ENCODE measurements at places on chromosomes 12 and 14.
A peak's percentile ranks its signal among the peaks of the same experiment; 100 is the strongest.

DNA sequence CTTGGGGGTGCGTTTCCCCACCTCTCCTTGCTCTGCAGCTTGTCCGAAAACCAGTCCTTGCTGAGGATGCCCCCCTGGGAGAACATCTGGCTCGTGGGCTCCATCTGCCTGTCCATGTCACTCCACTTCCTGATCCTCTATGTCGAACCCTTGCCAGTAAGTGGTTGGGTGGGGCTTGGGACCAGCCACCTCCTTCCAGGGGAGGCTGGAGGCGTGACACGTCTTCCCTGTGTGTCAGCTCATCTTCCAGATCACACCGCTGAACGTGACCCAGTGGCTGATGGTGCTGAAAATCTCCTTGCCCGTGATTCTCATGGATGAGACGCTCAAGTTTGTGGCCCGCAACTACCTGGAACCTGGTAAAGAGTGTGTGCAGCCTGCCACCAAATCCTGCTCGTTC lies 57.5 kb downstream of the ANAPC7 start:
- DNase-seq, result no peak

GRCh38 chr12:45674181-45674977 lies 55.1 kb upstream of the ARID2 start:
- DNase-seq, result peak; percentile 95

GRCh38 chr12:111841236-111841749 lies 735 bp upstream of the MAPKAPK5 start:
- DNase-seq, result peak; percentile 17

DNA sequence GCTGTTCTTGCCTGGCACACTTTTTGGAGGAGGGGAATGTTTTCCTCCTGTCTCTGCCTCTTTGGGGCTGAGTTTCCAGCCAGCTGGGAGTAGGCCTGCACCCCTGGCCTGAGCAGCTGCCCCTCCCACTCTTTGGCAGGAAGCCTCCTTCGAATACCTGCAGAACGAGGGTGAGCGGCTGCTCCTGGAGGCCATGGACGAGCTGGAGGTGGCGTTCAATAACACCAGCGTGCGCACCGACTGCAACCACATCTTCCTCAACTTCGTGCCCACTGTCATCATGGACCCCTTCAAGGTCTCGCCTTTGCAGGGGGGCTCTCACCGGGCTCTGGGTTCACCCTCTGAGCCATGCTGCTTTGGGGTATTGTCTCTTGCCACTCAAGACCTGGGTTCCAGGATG lies 69.4 kb downstream of the FOXN4 start:
- DNase-seq, result no peak

DNA sequence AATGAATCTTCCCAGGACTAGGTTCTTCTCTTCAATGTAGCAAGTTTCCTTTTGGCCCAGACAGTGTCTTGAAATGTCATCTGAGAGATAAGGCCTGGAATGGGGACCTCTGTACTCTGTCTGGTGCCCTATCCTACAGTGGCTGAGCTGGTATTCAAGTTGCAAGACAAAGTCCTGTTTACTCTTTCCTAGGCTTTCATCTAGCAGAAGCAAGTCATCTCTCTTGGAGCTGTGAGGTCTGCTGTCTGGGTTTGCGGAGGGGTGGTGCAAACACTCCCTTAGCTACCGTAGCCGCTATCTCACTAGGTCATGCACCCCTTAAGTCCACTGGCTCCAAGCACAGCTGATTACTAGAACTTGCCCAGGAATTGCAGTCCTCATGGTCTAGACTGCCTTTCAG lies 149.7 kb upstream of the SLC16A7 start:
- no peak for DNase-seq

- peak; percentile 80 for DNase-seq
Measured at GRCh38 chr14:52918486-52918885, 32.4 kb downstream of the FERMT2 start.

DNA sequence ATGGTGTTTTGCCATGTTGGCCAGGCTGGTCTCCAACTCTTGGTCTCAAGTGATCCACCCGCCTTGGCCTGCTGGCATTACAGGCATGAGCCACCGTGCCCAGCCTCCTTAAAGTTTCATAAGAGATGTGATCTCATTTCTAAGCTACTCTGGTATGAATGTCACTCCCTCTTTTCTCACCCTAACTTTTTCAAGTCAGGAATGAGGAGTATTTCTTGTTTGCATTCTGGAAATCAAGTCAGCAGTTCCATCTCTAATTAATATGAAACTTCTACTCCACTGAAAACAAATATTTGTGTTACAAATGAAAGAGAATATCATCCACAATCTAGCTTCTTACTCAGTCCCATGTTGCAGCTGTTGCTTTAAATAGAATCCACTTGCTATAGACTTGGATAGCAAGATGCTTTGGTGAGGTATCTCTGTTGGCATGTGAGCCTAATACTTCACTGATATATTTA lies 61.3 kb downstream of the ARF6 start:
- DNase-seq, result peak; percentile 46

GRCh38 chr12:22653791-22654190 lies 28.8 kb downstream of the ETNK1 start:
- no peak for DNase-seq

DNA sequence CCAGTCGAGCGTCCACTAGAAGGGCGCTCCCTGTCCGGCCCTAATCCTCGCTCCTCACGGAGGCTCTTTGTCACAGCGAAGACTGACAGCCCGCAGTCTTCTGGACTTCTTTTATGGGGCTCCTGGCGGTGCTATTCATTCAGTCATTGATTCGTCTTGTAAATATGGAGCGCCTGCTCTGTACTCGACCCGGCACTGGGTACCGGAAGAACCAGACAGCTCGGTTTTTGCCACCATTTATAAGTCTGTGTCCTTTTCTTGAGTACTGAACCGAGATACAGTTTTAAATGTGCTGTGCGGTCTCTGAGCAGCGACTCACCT lies 570 bp downstream of the DMAC2L start:
- DNase-seq, result peak; percentile 59

DNA sequence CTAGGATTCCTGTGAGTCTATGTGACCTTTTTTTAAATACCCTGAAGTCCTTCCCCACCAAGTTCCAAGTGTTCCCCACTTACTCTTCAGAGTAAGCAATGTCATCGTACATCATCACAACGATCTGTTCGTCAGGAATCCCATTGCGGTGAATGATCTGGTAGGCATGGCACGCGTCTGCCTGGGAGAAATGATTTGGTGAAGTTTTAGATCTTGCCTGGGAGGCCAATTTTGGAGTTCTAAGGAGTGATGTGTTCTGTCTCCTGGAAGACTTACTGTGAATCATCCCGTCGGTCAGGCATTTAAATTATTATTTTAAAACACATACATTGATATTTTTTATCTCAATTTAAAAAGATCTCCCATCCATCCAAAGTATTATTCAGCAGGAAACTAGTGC lies 29.8 kb downstream of the LGMN start:
- no peak for DNase-seq

GRCh38 chr12:106480251-106480650 lies 102.6 kb upstream of the RFX4 start:
- no peak for DNase-seq

GRCh38 chr14:91396013-91396660 lies 21.5 kb downstream of the CCDC88C start:
- DNase-seq, result no peak

DNA sequence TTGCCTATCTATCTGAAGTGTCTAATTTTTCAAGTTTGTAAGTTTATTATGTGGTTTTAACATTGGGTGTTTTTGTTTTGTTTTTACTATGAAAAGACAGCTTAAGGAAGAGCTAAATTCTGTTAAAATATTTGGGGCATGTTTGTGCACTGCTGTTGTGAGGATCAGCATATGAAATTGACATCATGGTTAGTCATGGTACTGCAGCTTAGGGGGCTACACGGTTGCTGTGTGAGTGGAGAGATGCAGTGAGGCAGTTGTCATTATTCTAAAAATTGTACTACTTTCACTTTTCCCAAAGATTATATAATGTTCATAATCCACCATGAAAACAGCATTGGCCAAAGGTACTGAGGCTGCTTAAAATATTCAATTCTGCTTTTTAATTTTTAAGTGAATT lies 49.0 kb downstream of the ZC3H14 start:
- peak; percentile 29 for DNase-seq

GRCh38 chr14:30142216-30142615 lies 214.6 kb upstream of the PRKD1 start:
- no peak for DNase-seq

- no peak for DNase-seq
Measured at GRCh38 chr14:34957771-34958286, 25.0 kb upstream of the SRP54 start.

- no peak for DNase-seq
Measured at GRCh38 chr14:96442355-96442754, 50.4 kb downstream of the AK7 start.

DNA sequence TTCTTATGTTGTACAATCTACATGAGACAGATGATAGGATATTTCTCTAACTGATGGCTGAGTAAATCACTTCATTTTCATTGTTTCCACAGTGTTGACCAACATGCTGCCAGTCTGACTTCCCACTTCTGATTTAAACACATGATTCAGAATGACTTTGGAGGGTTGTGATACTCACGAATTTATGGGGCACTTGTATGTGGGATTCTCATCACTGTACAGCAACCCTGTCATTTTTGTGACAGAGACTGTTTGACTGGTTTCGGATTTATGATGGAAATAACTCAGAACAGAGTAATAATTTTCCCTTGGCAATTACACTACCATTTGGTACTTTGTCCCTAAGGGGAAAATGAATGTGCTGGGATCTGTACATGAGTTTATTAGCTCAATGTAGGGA lies 333.8 kb downstream of the TRHDE start:
- DNase-seq, result no peak

- peak; percentile 20 for DNase-seq
Measured at GRCh38 chr12:39831587-39832315, 212.1 kb upstream of the ABCD2 start.

GRCh38 chr12:51678086-51678724 lies 87.2 kb downstream of the SCN8A start:
- peak; percentile 68 for DNase-seq

GRCh38 chr14:80364274-80364673 lies 153.0 kb upstream of the DIO2 start:
- peak; percentile 70 for DNase-seq

GRCh38 chr14:105399466-105399775 lies 1.1 kb downstream of the TEX22 start:
- DNase-seq, result no peak

- DNase-seq, result no peak
Measured at GRCh38 chr12:114439817-114440216, 33.9 kb upstream of the TBX5 start.

GRCh38 chr12:54680374-54680773 lies 32.2 kb upstream of the DCD start:
- peak; percentile 37 for DNase-seq

GRCh38 chr14:87960013-87960787 lies 32.8 kb downstream of the GALC start:
- DNase-seq, result no peak

GRCh38 chr14:50335389-50335788 lies 23.3 kb downstream of the DMAC2L start:
- DNase-seq, result peak; percentile 89

DNA sequence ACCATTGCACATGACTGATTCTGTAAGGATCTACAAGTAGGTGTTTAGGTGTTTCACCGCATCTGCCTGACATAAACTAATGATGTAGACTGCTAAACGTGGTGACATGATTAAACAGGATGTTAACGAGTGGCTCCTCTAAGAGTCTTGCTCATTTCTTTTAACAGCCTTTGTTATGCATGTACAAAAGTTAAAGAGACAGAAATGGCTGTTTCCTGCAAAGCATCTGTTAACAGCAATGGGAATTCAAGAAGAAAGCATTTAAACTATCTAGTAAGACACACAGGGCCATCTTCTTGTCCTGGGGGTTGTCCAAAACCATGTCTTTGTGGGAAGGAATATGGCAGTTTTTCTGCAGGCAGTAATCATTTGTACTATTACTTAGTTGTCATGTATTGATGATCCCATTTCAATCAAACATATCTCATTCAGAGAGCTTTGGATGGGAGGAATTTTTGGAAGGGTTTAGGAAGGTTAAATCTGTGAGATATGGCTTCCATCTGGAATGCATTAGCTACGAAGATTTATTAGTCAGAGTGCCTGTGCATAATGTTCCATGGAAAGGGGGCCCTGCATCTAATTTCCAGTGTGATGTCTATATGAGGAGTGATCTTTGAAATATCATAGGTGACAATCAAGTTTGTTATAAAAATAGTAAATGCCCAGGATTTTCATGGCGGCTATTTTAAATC lies 495.1 kb downstream of the EGLN3 start:
- DNase-seq, result no peak

DNA sequence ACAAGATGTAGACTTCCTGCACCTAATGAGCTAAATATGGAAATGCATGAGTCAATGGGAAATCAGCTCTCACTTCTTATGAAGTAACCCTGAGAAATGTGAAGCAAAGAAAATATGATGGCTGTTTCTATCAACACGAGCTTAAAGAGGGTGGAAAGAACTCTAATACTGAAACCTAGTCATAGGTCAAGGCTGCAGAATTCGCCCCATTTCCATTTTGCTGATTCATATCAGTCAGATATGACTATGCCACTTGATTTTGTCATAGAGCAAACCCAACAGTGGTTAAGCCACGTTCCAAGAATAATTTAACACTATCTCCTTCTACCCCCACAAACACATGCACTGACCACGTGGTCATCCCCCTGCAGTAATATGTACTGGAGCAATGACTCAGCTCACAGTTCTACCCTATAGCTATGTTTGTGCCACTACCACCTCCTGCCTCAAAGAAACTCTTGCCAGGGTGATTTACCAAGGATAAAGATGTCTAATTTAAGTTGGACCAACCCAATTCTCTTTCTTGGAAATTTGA lies 157.5 kb downstream of the TMTC3 start:
- DNase-seq, result peak; percentile 98

DNA sequence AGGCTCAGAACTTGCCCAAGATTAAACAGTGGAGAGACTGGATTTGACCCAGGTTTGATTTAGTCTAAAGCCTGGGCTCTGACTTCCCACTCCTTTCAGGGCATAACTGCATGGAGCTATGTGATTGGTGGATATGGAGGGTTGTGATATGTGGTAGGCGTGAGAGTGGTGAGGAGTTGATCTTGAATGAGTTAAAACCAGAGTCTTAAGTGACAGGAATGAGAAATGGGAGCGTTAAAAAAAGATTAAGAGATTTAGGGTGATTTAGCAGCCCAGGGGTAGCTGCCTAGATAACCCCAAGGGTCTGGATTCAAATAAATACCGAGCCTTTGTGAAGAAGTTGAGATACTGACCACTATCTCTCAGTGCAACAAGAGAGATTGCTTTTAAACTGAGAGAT lies 8.4 kb downstream of the SYNDIG1L start:
- no peak for DNase-seq

DNA sequence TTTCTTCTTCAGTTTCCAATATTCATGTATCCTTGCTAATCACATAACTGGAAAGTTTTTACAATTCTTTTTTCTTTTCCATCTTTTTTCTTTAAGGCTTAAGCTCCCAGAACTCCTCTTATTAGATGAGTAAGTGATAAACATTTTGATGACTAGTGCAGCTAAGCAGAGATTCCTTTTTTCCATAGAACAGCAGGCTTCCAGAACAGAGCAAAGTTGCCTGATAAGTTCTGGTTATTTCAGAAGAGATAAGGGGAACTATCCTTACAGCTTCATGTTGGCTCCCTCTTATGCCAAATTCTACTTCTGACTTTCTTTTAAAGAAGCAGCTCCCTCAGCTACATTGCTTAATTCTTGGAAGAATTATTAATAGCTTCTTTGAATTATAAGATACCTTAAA lies 194.7 kb upstream of the FAR2 start:
- peak; percentile 31 for DNase-seq

Data from choroid plexus epithelial cell (primary cell).